ENCODE measurements at places on chromosomes 7 and 10.

- no peak for DNase-seq
Measured at GRCh38 chr7:49821181-49821580, 47.7 kb downstream of the VWC2 start.

- DNase-seq, result no peak
Measured at GRCh38 chr7:152910545-152911225, 151.1 kb downstream of the ACTR3B start.

- no peak for DNase-seq
Measured at GRCh38 chr10:9451211-9451773, 1396.8 kb downstream of the GATA3 start.

DNA sequence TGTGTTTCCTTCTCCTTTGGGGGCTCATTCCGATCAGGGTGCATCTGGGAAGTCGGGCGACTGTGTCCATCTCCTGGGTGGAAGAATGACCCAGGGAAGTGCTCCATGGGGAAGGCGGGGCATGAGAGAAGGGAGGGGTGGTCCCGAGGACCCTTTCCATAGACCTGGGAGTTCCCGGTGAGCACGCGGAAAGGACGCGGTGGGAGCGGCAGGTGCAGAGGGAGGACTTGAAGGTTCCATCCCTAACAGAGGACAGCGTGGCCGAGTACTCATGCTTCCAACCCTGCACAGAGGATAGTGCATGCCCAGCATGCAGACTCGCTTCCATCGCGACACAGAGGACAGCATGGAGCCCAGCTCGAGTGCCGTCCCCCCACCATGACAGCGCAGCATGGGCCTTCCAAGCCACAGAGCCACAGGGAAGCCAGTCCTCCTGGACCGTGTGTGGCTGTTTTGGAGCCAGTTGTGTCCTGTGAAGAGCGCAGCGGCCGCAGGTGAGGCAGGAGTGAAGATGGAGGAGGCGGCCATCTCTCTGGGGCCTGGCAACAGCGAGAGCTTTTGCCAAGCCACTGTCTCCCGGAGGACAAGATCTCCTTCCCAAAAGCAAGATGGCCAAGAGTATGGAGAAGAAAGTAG is 281.4 kb downstream of the DNAJB6 start:
- DNase-seq, result no peak

DNA sequence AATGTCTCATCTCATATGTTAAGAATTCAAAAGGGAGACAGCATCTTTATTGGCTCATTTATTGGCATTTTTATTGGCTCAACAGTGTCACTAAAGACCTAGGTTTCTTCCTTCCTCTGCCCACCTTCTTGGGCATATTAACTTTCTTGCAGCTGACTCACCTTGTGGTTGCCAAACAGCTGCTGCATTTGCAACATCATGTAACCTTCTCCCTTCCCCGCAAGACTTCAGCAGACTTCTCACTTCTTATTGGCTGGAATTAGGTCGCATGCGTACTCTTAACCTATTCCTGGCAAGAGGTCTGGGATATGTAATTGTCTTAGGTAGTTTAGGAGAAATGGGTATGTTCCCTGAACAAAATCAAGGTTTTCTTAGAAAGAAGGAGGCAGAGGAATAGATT is 263.2 kb downstream of the POU6F2 start:
- no peak for DNase-seq

DNA sequence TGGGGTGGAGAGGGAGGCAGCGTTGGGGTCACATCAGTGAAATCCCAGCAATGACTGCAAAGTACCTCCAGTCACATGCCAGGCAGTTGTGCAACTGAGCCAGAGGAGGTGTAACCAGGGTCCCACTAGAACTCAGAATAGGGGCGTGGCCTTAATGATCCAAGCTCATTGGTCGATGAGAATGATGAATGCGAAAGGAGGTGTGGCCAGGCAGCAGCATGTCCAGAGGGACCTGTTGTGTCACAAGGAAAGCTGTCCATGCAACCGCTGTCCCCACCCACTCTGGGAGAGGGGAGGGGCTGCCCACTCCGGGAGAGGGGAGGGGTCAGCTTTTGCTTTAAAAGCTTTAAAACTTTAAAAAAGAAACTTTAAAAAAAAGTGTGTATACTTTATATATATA is 25.3 kb upstream of the MTPAP start:
- DNase-seq, result no peak
